ENCODE measurements at places on chromosomes 2 and 18. TPM values are rescaled to one million over a fixed set of nuclear protein-coding genes. Genes with fewer than 3 reads are reported as not detected.

The ASB18 gene
- 0.06 TPM for polyA plus RNA-seq

The ADI1 gene
- 36.5 TPM for polyA plus RNA-seq

The CPS1 gene
- polyA plus RNA-seq, result 13.1 TPM

The ZNF804A gene
- polyA plus RNA-seq, result 0.05 TPM

The POMC gene
- 1.6 TPM for polyA plus RNA-seq

The KLHL41 gene
- polyA plus RNA-seq, result 126 TPM

The CD8B2 gene
- polyA plus RNA-seq, result 0.37 TPM
